SK-MEL-5 (cell line): ENCODE measurements at places on chromosomes 7 and 10. TPM values are rescaled to one million over a fixed set of nuclear protein-coding genes. Genes with fewer than 3 reads are reported as not detected.

- no peak for DNase-seq
These were observed 114.1 kb downstream of the ICA1 start for GRCh38 chr7:8147760-8148463.

- DNase-seq: no peak
These were observed 83.5 kb upstream of the CUX1 start for GRCh38 chr7:101733713-101734475.

SPDYE9 gene
- total RNA-seq: not detected in 2 replicates

DNA sequence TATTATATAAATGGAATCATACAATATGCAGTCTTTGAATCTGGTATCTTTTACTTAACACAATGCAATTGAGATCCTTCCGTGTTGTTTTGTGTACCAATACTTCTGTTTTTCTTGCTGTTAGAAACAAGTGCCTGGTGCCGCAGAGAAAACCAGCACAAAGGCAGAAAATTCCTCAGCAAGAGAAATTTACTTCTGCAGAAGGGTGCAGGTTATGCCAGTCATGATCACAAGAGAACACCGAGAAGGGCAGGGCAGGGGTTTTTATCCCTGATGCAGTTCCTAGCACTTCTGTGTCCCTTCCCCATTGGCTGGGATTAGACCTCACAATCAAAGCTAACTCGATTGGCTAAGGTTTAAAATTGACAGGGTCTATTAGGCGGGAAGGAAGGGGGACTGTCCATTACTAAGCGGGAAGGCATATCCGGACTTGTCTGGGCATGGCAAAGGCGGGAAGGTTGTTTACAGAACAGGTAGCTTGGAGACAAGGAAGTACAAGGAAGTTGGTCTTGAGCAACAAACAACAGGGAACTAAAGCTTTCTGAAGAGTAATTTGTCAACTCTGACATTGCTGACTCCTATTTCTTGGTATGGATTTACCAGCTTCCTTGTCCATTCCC is 2.4 kb upstream of the ZNF33B start:
- no peak for DNase-seq

ENO4 gene
- 0.08 and 0.13 TPM in 2 replicates for total RNA-seq

GRCh38 chr7:101693498-101694091 is 64.5 kb upstream of the MYL10 start:
- DNase-seq: no peak

DNA sequence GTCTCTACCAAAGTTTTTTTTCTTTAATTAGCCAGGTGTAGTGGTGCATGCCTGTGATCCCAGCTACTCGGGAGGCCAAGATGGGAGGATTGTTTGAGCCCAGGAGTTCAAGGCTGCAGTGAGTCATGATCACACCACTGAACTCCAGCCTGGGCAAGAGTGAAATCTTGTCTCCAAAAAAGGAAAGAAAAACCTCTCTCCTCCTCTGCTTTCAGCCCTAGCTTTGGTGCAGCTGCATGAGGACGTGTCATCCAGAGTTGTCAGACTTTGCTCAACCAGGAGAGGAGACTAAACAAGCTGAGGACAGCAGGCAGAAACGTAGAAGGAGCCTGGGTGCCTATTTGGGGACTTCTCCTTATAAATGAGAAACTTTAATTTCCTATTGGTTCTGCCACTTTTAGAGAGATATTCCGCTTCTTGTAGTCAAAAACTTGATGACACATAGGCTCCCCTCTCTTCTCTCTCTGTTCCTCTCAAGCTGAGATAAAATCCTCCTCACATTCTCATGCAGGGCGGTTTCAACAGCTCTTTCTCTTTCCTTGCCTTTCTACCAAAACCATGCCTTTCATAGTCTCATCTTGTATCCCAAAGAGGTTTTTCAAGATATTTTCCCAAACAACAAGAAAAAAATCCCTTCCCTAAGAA is 205.4 kb downstream of the ARHGAP12 start:
- DNase-seq: no peak

GRCh38 chr10:75978213-75978612 is 546.8 kb downstream of the LRMDA start:
- DNase-seq: no peak

DNA sequence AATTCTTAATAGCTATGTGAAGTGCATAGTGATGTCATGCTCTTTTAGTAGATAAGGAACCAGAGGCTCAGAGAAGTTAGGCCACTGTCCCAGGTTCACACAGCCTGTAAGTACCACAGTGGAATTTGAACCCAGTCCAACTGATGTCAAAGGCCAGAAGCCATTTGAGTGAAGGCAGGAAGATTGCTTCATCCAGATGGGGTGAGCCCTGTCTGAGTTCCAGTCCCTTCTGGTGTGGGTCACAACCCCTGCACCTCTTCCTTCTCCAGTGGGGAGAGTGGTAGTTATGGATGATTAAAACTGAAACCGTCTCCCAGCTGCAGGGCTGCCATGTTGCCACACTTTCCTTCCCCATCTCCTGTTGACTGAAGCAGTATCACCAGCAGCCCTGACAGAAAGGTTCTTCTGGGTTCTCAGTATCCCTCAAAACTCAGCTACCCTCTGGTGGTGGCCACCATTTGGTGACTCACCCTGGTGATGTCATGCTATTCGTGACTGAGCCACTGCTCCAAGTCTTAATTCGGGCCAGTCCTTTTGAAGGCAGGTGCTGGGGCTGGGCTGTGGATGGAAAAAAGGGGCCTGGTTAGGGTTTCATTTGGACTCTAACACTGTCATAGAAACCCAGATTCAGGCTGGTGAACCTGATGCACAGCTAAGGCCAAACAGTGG is 1.5 kb upstream of the C10orf95 start:
- no peak for DNase-seq

TAF5 gene
- 2.8 and 3.5 TPM in 2 replicates for total RNA-seq

LIPK gene
- not detected in 2 replicates for total RNA-seq

- DNase-seq: no peak
These were observed 125.5 kb downstream of the LRRC4 start for GRCh38 chr7:127905491-127906330.

GRCh38 chr7:132395361-132395760 is 180.9 kb downstream of the PLXNA4 start:
- DNase-seq: no peak

SEPTIN7 gene
- 498 and 531 TPM in 2 replicates for total RNA-seq

DNA sequence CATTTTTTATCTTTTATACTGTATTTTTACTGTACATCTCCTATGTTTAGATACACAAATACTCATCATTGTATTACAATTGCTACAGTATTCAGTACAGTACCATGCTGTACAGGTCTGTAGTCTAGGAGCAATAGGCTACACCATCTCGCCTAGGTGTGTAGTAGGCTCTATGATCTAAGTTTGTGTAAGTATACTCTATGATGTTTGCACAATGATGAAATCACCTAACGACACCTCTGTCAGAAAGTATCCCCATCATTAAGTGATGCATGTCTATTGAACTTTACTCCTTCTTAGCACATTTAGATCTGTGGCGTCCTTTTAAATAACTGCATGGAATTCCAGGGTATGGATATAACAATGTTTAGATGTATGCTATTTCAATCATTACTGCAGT is 112.0 kb downstream of the SNX10 start:
- no peak for DNase-seq

ZNF722 gene
- total RNA-seq: not detected in 2 replicates

- no peak for DNase-seq
These were observed 185.1 kb downstream of the CTTNBP2 start for GRCh38 chr7:117688126-117688525.

- DNase-seq: no peak
These were observed 30.1 kb downstream of the TNS3 start for GRCh38 chr7:47551668-47552440.

DNA sequence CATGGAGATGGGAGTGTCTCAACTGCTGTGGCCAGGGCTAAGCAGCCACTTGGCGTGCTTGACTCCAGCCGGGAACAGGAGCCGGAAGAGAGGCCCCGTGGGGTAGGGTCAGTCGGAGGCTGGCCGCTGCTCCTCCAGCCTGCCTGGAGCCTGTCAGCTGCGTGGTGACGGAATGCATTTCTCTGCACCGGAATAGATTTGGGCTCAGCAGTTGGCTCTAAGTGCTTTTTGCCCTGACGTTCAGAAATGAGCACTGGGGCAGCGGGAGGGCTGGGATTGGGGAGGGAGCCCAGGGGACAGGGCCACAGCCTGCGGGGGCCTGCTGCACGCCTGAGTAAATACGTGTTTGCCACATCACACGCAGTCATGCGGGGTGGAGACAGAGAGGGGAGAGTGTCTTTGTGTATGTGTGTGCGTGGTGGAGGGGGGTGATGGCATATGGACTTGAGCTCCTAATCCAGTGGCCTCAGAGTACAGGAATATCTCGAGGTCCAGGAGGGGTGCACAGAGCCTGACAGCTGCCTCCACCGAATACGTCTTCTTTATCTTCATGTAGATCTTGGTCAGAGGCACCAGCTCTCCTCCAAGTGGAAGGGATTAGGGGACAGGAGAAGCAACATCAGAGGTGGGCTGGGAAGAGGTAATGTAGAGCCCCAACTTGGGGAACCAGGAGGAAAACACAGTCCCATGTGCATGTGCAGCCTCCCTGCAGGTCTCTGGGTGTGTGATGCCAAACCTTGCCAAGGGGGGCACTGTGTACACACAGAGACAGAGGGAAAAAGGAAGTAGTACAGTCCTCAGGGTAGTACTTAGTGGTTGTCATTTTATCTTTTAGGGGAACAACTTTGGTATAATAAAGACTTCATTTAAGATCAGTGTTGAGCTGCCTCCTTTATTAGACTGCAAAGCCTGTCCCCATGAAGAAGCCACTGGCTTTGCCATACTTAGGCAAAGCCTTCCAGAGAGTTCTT is 151.4 kb downstream of the CDH23 start:
- no peak for DNase-seq

NCF1 gene
- total RNA-seq: not detected in 2 replicates

CSTF2T gene
- 21.0 and 22.1 TPM in 2 replicates for total RNA-seq

DNA sequence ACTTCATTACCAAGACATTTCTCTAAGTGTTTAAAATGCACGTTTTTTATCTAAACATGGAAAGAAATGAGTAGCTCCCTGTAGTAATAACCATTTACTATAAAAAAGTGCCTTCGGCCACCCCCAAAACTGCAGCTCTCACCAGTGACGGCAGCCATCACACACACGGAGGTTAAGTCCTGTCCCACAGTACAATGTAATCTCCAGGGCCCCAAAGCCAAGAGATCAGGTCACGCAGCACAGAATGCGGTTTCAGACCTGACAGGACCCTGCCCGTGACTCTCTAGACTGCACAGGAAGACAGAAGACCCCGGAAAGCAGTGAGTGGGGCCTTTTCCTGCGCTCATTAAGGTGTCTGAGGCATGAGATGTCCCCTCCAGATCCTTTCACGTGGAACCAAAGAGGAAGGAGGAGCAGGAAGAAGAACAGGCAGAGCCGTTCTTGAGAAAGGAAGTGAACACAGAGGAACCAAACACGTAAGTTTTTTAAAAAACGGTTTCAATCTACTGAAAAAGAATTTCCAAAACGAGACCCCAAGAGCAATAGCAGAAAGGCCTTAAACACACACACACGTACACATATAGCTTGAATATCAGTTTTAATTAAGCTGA is 125.7 kb downstream of the ZMYND11 start:
- DNase-seq: no peak

- DNase-seq: no peak
These were observed 516.9 kb downstream of the GLRX3 start for GRCh38 chr10:130652964-130653578.
